ENCODE measurements at places on chromosomes 7 and 10.

DNA sequence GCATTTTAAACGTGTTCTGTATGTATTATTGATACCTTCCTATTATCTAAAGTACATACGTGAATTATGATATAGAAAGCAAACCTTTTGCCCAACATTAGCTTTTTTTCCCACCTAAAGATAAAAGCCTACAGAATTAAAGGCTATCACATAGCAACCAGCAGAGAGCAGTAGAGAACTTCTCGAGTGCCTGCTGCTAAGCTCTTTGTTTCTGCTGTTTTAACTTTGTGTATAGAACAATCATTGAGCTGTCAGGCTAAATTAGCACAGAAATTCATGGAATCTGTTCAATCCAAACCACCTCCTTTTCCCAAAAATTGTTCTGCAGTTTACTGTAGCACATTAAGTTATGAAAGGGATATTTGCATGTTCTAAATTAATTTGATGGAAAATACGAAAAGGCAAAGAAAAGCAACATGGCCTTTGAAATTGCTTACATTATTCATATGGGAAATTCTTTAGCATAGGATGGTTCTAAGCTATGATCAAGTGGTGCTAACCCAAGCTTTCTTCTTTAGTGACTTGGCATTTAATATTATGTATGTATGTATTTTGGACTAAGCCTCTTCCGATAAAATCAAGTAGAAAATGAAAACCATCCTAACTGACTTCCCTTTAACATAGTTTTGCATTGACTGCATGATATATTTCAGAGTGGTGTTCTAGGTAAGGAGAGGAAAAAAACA lies 1288.5 kb downstream of the GATA3 start:
- no peak for DNase-seq

GRCh38 chr7:3914051-3914775 lies 613.2 kb downstream of the SDK1 start:
- no peak for DNase-seq

- DNase-seq: no peak
Measured at GRCh38 chr10:16987206-16987621, 142.4 kb downstream of the CUBN start.

DNA sequence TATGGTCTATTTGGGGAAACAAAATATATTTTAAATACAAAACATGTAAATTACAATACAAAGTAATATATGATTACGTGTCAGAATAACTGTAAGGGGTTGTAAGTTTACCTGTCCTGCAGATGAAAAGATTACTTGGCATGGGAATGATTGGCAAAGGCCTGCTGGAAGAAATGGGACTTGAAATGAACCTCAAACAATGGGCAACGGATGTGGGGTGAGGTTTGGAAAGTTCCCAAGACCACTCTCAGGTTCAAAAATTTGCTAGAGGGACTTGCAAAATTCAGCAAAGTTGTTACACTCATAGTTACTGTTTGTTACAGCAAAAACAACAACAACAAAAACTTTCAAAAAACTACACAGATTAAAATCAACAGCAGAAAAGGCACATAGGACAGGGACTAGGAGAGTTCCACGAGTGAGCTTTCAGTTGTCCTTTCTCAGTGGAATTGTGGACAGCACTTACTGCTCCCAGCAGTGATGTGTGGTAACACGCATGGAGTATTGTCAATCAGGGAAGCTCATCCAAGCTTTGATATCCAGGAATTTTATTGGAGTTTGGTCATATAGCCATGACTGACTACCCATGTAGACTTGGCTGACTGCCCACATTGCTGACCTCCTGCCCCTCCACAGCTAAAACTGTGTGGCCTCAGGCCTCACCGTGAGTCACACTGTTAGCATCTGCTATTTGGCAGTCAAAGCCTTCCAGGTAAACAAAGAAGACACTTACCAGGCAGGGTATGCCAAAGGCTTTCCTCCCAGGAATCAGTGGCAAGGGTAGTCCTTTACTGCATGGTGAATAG lies 43.8 kb downstream of the EXOC6 start:
- no peak for DNase-seq

DNA sequence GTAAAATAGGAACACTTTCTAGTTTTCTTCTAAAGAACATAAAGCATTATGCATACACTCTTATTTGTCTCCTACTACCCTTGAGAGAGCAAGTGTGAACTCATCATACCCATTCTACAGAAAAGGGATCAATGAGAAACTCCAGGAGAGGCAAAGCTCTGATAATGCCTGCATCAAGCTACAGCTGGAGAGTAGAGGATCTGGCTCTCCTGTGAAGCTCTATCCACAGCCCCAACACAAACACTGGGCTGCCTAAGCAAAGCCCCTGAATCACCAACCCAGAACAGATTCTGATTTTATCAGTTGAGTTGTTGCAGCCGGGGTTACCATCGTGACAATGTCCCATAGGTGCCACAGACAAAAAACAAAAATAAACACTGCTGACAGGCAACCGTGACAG lies 74.9 kb downstream of the NUDCD3 start:
- DNase-seq: no peak

- peak; percentile 16 for DNase-seq
Measured at GRCh38 chr10:132175408-132175807, 11.3 kb upstream of the DPYSL4 start.

DNA sequence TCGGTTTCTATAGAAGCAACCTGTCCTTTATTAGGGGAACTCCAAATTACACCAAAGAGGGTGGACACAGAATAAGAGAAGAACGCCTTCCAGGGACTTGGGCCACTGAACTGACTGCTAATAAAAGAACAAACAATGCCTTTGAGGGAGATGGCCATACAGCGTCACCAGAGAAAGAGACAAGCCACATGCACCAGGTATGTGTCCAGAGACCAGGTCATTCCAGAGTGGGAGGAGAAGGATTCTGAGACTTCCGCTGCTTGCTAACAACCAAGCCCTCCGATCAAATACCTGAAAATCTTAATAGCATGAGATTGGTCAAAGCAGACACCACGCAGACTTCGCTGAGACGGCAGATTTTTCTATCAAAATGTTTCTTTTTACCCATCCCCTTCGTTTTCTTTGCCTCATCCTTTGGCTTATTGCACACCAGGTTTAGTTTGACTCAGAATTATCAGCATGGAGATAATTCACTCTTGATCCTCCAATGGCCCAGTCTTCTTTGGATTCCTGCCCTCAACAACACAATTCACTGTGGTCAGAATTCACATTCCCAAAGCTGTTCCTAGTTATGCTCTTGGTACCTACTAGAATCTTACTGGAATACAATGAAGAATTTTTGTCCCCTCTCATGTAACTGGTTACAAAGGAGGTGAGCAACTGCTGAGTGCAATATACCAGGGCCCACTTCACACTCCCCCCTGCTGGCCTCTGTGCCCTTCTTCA lies 87.4 kb upstream of the DDC start:
- no peak for DNase-seq

DNA sequence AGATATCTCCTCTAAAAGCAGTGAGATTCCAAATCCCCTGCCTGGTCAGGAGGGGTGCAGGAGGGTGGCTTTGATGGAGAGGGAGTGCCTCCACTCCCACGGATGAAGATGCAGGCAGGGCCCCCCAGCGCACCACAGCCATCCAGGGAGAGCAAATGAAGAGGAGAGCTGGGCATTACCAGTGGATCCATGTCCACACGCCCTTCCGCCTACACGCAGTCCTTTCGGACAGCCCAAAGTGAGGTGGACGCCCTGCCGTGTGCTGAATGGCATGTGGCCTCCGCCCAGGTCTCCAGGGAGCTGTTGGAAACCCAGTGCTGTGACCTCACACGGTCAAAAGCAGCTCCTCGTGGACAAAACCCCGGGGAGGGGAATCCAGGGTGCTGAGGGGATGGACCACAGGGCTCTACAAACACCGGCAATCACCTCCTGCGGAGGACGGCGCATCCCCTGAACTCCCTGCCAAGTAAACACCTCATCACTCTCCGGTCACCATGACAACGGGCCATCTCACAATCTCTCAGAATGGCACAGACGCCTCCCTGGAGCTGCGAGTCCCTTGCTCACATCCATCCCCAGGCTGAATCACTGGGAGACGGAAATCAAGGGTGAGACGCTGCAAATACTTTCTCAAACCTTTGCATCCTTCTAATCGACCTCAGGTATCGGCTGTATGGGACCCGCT lies 35.0 kb upstream of the DNAAF5 start:
- DNase-seq: peak; percentile 65

DNA sequence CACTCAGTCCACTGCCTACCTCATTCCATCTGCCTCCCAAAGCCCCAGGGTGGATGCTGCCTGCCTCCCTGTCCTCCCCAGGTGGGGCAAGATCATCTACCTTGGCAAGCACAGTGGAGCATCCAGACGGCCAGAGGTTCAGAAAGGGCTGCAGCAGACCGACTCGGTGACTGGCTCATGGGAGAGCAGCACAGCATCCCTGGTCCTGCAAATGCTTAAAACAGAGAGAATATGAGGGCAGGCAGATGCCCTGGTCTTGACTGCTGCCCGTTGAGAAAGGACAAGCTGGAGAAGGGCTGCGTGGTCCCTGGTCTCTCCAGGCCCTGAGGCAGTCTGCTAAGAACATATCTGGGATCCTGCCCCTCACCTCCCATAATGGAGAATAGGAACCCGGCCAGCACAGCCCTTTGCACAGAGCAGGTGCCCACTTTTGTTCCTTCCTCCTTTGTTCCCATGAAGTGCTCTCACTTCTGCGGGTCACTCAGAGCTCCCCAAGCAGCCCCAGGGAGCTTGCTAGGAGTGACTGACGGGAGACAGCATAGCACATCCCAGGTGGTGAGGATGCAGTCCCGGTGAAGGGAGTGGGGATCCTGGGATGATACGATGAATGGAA lies 1.4 kb downstream of the HPS1 start:
- DNase-seq: no peak

- DNase-seq: no peak
Measured at GRCh38 chr7:135942614-135943013, 34.5 kb downstream of the MTPN start.

DNA sequence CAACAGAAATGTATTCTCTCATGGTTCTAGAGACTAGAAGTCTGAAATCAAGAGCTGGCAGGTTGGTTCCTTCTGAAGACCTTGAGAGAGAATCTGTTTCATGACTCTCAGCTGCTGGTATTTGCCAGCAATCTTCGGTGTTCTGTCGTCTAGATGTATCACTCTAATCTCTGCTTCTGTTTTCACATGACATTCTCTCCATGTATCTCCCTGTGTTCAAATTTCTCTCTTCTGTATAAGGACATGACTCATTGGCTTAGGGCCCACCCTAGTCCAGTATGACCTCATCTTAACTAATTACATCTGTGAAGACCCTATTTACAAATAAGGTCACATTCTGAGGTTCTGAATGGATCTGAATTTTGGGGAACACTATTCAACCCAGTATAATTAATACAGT lies 82.3 kb downstream of the ANKRD7 start:
- DNase-seq: no peak

DNA sequence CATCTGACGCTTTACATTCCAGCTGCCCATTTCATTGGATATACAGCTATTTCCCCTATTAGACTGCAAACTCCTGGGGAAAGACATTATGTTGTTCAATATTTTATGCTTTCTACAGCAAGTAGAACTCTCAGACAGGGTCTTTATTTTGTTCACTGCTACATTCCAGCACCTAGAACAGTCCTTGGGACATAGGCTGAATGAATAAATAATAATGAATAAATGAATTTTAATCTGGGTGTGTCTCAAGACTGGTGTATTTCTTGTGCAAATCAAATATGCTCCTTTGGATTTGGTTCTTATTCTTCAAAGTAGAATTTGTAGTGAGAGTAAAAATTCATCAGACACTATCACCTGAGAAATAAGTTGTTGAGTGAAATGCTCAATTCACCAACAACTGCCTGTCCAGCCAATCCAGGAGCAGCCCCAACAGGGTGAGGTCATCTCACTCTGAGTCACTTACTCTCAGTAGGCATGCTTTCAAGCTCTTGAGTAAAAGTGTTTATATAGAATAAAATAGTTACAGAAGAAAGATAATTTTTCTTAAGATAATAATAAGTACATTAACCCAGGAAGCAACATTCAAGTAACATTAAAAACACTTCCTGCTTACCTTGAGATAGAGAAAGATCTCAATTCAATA lies 287.5 kb upstream of the NPVF start:
- no peak for DNase-seq

- DNase-seq: peak; percentile 48
Measured at GRCh38 chr7:151125846-151126481, 39.7 kb downstream of the AGAP3 start.

GRCh38 chr7:159000859-159001435 lies 143.7 kb downstream of the VIPR2 start:
- no peak for DNase-seq

DNA sequence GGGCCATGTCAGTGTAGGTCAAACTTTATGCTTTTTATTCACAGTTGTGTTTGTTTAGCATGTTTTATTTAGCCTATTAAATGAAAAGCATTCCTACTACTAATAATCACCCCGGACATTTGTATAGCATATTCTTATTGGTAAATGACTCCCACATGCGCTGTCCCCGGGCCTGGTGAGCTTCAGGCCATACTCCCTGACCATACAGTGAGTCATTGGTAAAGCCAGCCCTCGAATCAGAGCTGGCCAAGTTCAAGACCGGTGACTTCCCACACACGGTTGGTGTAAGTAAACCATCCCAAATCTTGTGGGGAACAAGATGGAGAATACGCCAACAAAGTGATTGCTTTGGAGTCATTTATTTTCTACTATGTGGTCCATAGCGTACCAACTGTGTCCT lies 238.7 kb upstream of the TCF7L2 start:
- no peak for DNase-seq

DNA sequence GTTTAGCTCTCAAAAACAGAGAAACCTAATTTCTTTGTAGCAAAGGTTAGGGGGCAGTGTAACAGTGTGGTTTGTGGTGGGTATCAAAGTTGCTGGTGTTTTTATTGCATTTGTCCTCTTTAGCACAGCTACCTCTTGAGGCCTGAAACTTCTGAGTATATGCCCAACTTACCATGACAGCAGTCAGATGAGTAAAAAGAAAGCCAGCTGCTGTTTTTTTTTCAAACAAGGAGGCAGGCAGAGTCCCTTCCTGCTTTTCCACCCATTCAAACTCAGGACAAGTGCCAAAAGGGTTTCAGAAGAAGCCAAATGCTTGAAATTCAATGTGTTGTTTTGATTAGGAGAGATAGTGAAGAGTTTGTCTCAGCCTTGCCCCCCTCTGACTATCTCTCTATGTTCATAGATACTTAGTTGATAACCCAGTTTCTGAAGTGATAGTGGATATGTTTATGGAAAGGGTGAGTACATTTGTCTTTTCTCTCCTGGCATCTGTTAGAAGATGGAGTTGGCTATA lies 23.1 kb downstream of the GBF1 start:
- DNase-seq: no peak

Measured in head of caudate nucleus (tissue), 42 donors.